ENCODE measurements at places on chromosomes 16 and 17. TPM values are rescaled to one million over a fixed set of nuclear protein-coding genes. Genes with fewer than 3 reads are reported as not detected.

GRCh38 chr16:89951509-89951908, 3.0 kb downstream of the DEF8 start:
- DNase-seq, result no peak
- no peak overlapping the region for H3K4me3 ChIP-seq
- H3K27me3 ChIP-seq, result no peaks in the 10 kb centered on the region
- peaks cover 3% of the 10 kb centered on the region for H3K36me3 ChIP-seq
- H3K27ac ChIP-seq, result no peak overlapping the region

PTX4 gene
- total RNA-seq, result not detected

DNA sequence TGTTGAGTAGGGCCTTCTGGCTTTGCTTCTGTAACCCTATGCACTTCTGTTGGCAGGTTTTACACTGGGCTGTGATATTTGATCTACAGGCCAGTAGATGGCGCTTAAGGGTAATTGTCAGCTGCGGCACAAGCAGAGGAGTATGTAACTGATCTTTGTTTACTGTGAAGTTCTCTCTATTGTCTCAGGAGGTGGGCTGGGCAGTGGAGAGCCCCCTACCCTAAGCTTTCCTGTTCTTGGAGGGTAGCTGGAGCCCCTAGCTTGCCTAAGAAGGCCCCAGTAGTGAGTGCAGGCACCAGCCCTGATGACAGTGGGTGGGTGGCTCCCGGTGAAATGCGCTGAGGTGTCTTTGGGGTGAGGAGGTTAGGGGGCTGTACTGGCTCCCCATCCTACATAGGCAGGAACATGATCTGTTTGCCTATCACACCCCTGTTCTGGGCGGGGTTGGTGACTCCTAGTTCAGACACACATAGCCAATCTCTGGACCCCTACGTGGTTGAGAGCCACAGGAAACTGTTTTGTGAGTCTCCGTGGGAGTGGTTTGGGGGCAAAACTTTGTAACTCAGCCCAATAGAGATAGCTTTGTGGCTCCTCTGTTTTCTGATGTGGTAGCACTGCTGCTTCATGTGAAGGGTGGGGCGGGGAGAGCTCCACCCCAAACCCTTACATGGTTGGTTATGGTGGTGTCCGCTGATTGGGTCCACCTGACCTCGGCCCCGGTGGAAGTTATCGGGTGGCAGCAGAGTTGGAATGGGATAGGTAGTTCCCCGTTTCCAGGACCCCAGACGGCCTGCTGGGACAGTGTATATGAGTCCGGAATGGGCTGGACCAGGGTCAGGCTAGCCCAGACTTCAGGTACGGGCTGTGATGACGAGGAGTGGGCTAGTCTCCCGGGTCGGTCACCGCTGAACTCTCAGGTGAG, 60.4 kb downstream of the SLFN11 start:
- H3K27ac ChIP-seq, result peak overlapping the region; percentile 74
- peak; percentile 61 for DNase-seq
- H3K27me3 ChIP-seq, result no peaks in the 10 kb centered on the region
- H3K36me3 ChIP-seq, result no peaks in the 10 kb centered on the region
- peak overlapping the region; percentile 36 for H3K4me3 ChIP-seq

KRT39 gene
- not detected for total RNA-seq

- no peak overlapping the region for H3K4me3 ChIP-seq
- H3K27ac ChIP-seq, result no peak overlapping the region
These were observed 306.4 kb downstream of the WWOX start for GRCh38 chr16:78405833-78406232.

- H3K27me3 ChIP-seq, result no peaks in the 10 kb centered on the region
- no peak overlapping the region for H3K27ac ChIP-seq
- no peak for DNase-seq
- no peak overlapping the region for H3K4me3 ChIP-seq
These were observed 3.9 kb upstream of the MT1B start for GRCh38 chr16:56647641-56648431.

- H3K4me1 ChIP-seq, result no peaks in the 10 kb centered on the region
- H3K36me3 ChIP-seq, result peaks cover 96% of the 10 kb centered on the region
- H3K27ac ChIP-seq, result no peak overlapping the region
- DNase-seq, result no peak
- no peak overlapping the region for H3K4me3 ChIP-seq
- H3K27me3 ChIP-seq, result no peaks in the 10 kb centered on the region
These were observed 44.4 kb downstream of the PLD6 start for GRCh38 chr17:17161759-17162158.

CAVIN1 gene
- 202 TPM for total RNA-seq

DNA sequence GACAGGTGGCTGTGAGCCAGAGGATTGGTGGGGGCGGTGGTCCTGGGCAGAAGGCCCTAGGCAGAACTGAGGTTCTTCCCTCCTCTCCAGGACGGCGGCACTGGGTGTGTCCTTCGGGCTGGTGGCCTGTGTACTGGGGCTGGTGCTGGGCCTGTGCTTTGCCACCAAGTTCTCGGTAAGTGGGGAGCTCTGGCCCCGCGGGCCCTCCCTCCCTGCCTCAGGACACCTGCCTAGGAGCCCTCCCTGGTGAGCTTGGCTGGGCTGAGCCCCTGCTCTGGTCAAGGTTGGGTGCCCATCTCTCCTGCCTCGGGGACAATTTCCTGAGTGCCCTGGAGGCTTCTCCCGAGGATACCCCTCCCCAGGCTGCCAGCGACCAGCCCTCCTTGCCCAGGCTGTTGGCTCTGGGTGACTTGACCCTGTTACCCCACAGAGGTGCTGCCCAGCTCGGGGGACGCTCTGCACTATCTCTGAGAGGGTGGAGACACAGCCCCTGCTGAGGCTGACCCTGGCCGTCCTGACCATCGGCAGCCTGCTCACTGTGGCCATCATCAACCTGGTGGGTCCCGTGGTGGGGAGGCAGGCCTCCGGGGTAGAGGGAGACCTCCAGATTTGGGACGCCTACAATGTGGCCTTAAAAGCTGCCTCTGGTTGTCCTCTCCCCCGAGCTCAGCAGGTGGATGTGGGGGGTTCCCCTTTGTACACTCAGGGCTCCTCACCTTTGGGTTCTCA, 42.0 kb downstream of the ADCY7 start:
- peak; percentile 52 for DNase-seq
- peaks cover 12% of the 10 kb centered on the region for H3K36me3 ChIP-seq
- H3K4me3 ChIP-seq, result no peak overlapping the region
- no peaks in the 10 kb centered on the region for H3K27me3 ChIP-seq
- no peak overlapping the region for H3K27ac ChIP-seq

E4F1 gene
- 10.0 TPM for total RNA-seq

PMFBP1 gene
- 2.0 TPM for total RNA-seq

- H3K4me1 ChIP-seq, result no peaks in the 10 kb centered on the region
- H3K27me3 ChIP-seq, result no peaks in the 10 kb centered on the region
- DNase-seq, result no peak
- H3K27ac ChIP-seq, result no peak overlapping the region
- H3K4me3 ChIP-seq, result no peak overlapping the region
These were observed 207.6 kb downstream of the RAB11FIP4 start for GRCh38 chr17:31598921-31599571.

MARVELD3 gene
- not detected for total RNA-seq

GRCh38 chr17:66965801-66966262, 1.3 kb downstream of the CACNG4 start:
- peaks cover 25% of the 10 kb centered on the region for H3K27me3 ChIP-seq
- H3K4me3 ChIP-seq, result peak overlapping the region; percentile 23
- no peak overlapping the region for H3K27ac ChIP-seq
- no peaks in the 10 kb centered on the region for H3K4me1 ChIP-seq

SLC4A1 gene
- 1.1 TPM for total RNA-seq

- no peak overlapping the region for H3K4me3 ChIP-seq
- no peaks in the 10 kb centered on the region for H3K36me3 ChIP-seq
- H3K4me1 ChIP-seq, result no peaks in the 10 kb centered on the region
- DNase-seq, result no peak
These were observed 122.9 kb downstream of the SDK2 start for GRCh38 chr17:73521376-73521775.

KCNJ18 gene
- not detected for total RNA-seq

- no peak overlapping the region for H3K4me3 ChIP-seq
- H3K36me3 ChIP-seq, result no peaks in the 10 kb centered on the region
- H3K4me1 ChIP-seq, result no peaks in the 10 kb centered on the region
- no peaks in the 10 kb centered on the region for H3K27me3 ChIP-seq
These were observed 22.6 kb downstream of the C17orf67 start for GRCh38 chr17:56810891-56811775.

- H3K36me3 ChIP-seq, result peaks cover 19% of the 10 kb centered on the region
- H3K4me3 ChIP-seq, result peak overlapping the region; percentile 29
- no peak for DNase-seq
- H3K27me3 ChIP-seq, result no peaks in the 10 kb centered on the region
These were observed 3.8 kb downstream of the RNF213 start for GRCh38 chr17:80264205-80265075.

- no peak overlapping the region for H3K4me3 ChIP-seq
- peaks cover 28% of the 10 kb centered on the region for H3K4me1 ChIP-seq
- DNase-seq, result no peak
- H3K27ac ChIP-seq, result no peak overlapping the region
- no peaks in the 10 kb centered on the region for H3K36me3 ChIP-seq
- H3K27me3 ChIP-seq, result peaks cover 3% of the 10 kb centered on the region
These were observed 3.0 kb upstream of the CDH15 start for GRCh38 chr16:89168381-89169189.

- no peak overlapping the region for H3K27ac ChIP-seq
- no peaks in the 10 kb centered on the region for H3K36me3 ChIP-seq
- no peak for DNase-seq
- no peaks in the 10 kb centered on the region for H3K4me1 ChIP-seq
- H3K27me3 ChIP-seq, result no peaks in the 10 kb centered on the region
- no peak overlapping the region for H3K4me3 ChIP-seq
These were observed 80.8 kb upstream of the HSBP1 start for GRCh38 chr16:83727018-83727417.

DNA sequence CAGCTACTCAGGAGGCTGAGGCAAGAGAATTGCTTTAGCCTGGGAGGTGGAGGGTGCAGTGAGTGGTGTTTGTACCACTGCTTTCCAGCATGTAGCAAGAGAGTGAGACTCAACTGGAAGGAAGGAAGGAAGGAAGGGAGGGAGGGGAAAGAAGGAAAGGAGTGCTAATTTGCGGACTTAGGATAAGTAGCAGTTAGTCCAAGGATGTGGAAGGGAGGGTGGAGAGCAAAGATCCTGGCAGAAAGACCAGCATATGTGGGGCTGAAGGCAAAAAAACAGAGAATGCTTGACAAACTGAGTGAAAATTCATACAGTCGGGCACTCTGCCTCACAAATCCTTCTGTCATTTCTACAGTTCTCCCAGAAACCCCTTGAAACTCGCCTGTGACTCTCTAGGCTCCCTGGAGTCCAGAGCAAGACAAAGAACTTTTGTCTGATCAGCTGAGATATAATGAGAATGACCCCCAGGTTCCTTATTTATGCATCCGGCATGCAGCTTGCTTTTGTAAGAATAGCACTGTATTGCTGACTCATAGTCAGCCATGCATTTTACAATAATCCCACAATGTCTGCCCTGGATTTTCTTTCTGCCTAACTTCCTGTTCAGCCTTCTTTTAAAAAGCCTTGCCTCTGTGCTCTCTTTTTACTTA, 31.5 kb downstream of the CDK5RAP3 start:
- no peaks in the 10 kb centered on the region for H3K27me3 ChIP-seq
- peaks cover 28% of the 10 kb centered on the region for H3K4me1 ChIP-seq

CLDN7 gene
- total RNA-seq, result not detected

DNA sequence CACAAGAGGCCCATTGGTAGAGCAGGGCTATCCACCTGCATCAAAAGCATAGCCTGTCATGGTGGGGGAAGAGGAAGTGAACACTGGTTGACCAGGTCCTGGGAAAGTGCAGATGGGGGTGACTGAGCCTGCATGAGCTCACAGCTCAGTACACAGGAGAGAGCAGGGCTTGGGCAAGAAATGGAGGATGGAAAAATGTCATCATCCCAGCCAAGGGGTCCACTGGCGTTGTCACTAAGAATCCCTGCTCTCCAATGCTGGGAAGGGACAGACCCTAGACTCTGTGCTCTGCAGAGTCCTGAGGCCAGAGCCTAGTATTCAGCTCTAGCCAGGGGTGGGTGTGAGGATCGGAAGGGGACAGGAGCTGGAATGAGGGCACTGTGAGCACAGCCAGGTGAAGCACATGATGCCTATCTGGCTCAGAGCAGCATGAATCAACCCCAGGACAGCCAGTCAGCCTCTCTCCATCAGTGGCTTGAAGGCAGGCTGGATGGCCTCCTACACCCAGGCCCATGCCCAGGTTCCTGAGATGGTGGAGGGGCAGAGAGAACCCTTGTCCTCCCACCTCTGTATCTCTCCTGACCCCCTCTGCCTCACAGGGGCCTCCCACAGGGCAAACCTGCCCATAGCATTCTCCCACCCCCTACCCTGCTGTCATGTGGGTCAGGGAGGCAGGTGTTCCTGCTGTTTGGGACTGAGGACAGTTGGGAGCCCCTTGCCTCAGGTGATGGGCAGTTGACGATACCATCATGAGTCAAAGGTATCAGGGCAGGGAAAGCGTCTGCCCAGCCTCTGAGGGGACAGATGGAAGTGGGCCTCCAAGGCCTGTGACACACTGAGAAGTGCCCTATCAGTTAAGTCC, 13.8 kb upstream of the CTCF start:
- H3K4me1 ChIP-seq, result peaks cover 54% of the 10 kb centered on the region
- H3K36me3 ChIP-seq, result peaks cover 50% of the 10 kb centered on the region
- no peaks in the 10 kb centered on the region for H3K27me3 ChIP-seq
- no peak for DNase-seq
- H3K27ac ChIP-seq, result no peak overlapping the region

GRCh38 chr16:57283959-57284208, 588 bp downstream of the PLLP start:
- no peak for DNase-seq
- H3K4me3 ChIP-seq, result no peak overlapping the region
- H3K4me1 ChIP-seq, result peaks cover 16% of the 10 kb centered on the region
- H3K36me3 ChIP-seq, result no peaks in the 10 kb centered on the region
- no peak overlapping the region for H3K27ac ChIP-seq
- no peaks in the 10 kb centered on the region for H3K27me3 ChIP-seq

DNA sequence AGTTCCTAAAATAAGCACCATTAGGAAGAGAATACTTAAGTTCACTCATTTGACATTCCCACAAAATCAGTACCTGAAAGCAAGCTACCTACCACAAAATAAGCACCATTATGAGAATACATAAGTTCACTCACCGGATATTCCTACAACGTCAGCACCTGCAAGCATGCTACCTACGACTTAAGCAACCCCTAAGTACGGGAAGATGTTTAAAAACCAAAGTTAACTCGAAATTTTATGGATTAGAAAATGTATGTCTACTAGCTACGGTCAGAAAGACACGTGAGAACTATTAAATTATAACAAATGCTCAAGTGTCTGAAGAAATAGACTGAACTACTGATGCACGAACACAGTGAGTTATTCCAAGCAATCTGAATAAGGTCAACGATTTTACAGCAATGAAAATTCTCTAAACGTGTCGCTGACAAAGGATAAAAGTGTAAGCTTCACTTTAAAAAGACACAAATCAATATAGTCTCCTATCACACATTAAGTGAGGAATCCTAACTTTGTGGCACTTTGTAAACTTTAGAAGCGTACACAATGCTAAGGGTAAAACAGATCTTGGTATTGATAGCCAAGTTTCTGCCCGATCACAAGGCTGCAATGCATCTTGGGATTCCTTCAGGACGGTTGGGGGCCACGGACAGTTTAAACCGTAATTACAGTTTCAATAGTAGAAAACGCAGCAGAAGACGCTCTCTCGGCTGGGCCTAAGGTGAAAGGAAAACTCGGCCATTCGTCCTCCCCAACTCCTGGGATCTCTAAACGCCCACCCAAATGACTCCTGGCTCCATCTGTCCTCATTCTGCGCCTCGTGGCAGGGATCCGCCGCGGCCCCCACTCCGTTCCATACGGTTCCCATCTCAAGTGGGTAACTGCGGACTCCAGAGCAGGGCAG, 1.3 kb downstream of the GSPT1 start:
- H3K4me3 ChIP-seq, result peak overlapping the region; percentile 99
- no peaks in the 10 kb centered on the region for H3K36me3 ChIP-seq
- H3K4me1 ChIP-seq, result no peaks in the 10 kb centered on the region
- peak overlapping the region; percentile 90 for H3K27ac ChIP-seq
